Melanocyte of skin (primary cell): ENCODE measurements at places on chromosomes 3 and 15. TPM values are rescaled to one million over a fixed set of nuclear protein-coding genes. Genes with fewer than 3 reads are reported as not detected.

HEXA gene
- total RNA-seq = 135 and 157 TPM in 2 replicates

LRRK1 gene
- 11.6 and 13.7 TPM in 2 replicates for total RNA-seq

CCR9 gene
- total RNA-seq = not detected in 2 replicates

CACNA2D2 gene
- total RNA-seq = under 0.01 TPM in 1 of 2 replicates, not detected in the other
